Naive B cell (primary cell): ENCODE measurements at places on chromosomes 1 and 21. TPM values are rescaled to one million over a fixed set of nuclear protein-coding genes. Genes with fewer than 3 reads are reported as not detected.

KRTAP11-1 gene
- not detected for polyA plus RNA-seq

SLC25A34 gene
- polyA plus RNA-seq = not detected

- no peak for DNase-seq
Measured at GRCh38 chr1:233904633-233905415, at the start of gene SLC35F3. Gene SLC35F3 (plus strand): TSS chr1:233904676.

DNA sequence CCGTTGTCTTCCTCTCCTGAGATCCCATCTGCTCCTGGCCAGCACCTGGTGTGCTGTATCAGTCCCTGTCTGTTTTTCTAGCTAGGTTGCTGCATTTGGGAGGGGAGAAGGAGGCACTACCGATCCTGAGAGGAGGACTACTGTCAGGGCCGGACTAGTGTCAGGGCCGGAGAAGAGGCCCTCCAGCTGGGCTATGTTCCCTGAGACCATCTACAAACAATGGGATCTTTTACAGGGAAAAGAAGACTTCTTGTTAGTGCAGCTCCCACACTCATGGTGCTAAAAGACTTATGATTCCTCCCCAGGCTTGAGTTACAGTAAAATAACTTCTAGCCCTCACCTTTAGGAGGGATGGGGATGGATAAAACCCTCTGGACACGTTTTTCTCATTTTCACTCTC lies 141.0 kb upstream of the TNR start:
- DNase-seq = no peak

GRCh38 chr1:75127916-75128717 lies 6.1 kb upstream of the LHX8 start:
- no peak for DNase-seq
